Stimulated activated CD4-positive, alpha-beta T cell treated with anti-CD3 and anti-CD28 coated beads, Interleukin-12 subunit alpha, Interleukin-12 subunit beta, amount 100 ng/mL, for 24 hours (primary cell): ENCODE measurements at places on chromosomes 2 and 18.

DNA sequence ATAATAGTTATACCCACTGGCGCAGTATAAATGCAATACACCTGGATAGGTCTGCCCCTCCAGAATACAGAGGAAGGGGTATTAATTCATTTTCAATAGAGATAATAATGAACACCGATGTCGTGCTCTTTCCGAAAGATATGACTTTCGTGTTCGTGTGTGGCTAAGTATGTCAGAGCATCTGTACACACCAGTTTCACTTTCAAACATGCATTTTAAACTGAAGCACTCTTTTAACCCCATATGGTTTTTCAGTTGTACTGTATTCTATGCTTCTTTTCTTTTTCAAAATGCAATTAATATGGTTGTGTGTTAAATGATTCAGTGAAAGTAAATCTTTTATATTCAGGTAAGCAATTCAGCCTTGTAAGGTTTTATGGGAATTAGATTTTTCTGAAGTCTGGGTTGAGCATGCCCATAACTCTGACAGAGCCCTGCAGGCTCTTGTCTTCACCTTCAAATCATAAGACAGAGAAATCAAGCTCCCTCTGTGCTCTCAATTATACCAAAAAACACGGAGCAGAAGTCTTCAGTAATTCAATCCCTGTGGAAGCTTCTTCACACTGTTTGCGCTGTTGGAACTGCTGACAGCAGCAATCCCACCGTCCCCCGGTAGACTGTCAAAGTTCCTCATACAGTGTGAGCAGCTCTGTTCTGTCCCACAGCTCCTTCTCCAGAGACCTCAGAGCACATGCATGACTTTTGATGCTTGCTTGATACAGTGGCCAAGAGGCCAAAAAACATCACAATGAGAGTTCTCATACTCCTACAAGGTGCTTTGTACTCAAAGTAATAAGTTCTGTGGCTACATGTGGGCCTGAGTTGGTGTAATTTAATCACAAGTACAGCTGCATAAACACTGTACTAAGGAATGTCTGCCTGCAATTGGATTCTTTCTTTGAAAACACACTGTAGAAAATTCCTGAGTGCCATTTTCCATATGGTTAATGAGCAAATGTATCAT is 186.8 kb downstream of the ZNF521 start:
- DNase-seq = no peak

GRCh38 chr2:183898641-183899040 is 699.7 kb upstream of the ZNF804A start:
- DNase-seq = no peak

DNA sequence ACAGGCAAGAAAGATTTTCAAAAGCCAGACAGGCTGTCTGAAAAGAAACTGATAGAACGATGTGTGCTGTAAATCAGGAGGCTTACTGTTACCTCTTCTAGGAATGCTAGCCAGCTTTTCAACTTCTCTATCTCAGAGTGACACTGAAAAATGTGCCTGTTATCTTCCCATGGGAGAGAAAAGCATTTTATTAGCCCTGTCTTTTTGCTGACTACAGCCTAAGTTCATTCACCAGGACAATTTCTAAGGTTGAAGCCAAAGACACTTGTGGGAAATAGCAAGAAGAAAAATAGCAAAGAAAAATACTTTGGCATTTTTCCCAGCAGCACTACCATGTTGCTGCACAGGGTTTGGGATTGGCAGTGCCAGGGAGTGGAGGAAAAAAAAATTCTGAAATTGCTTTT is 34.0 kb downstream of the ABCB11 start:
- DNase-seq = no peak

- no peak for DNase-seq
Measured at GRCh38 chr2:161113693-161114575, 46.3 kb upstream of the TANK start.

GRCh38 chr18:22668496-22668895 is 250.8 kb upstream of the CTAGE1 start:
- no peak for DNase-seq

- no peak for DNase-seq
Measured at GRCh38 chr18:43004421-43004820, 111.1 kb downstream of the RIT2 start.

DNA sequence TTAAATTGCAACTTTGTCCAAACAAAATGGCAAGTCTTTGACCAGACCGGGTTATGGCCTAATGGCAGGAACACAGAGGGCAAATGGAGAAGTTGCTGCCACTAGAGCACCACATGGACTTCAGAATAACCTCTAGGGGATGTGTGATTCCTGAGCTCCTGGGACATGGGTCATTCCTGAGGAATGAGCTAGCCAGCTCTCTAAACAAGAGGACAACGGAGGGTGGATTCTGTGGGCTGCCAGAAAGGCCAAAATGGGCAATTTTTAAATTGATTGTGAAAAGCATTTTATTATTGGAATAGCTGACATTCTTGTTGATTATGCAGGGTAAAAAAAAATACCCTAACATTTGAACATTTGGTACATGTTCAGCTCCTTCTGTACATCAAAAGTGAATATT is 109.8 kb upstream of the FZD5 start:
- DNase-seq = no peak

GRCh38 chr2:126770466-126770865 is 114.5 kb downstream of the GYPC start:
- DNase-seq = no peak

GRCh38 chr18:47391665-47392064 is 140.2 kb upstream of the SKOR2 start:
- no peak for DNase-seq

GRCh38 chr18:23627970-23628369 is 34.7 kb downstream of the ANKRD29 start:
- DNase-seq = no peak

GRCh38 chr2:63669596-63669995 is 80.8 kb downstream of the MDH1 start:
- no peak for DNase-seq

GRCh38 chr2:203501873-203502272 is 33.2 kb downstream of the RAPH1 start:
- DNase-seq = no peak

DNA sequence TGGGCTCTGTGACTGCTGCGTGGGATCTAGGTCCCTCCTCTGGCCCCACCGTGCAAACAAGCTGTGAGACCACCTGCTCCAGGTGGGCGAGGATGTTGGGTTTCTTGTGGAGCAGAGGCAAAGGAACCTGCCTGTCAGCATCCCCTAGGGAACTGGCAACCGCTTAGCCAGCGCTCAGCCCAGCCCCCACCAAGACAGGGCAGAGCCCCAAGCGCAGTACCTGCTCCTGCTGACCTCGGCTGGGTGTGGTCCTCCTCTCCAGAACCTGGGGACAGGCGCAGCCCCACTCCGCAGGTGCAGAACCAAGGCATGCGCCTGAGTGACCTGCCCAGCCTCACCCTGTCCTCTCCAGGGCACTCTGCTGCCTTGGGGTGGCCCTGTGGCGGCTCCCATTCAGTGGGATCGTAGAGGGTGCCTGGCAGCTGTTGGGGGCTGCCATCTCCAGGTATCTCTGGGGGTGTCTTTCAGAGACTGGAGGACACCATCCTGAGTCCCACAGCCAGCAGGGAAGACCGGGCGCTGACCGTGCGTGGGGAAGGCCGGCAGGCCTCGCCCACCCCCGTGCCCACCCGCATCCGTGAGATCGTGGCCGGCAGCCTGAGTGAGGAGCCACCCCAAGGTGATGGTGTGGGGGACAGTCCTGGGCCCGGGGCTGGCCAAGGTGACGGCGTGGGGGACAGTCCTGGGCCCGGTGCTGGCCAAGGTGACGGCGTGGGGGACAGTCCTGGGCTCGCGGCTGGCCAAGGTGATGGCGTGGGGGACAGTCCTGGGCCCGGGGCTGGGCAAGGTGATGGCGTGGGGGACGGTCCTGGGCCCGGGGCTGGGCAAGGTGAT is 12.3 kb downstream of the CROCC2 start:
- DNase-seq = no peak

DNA sequence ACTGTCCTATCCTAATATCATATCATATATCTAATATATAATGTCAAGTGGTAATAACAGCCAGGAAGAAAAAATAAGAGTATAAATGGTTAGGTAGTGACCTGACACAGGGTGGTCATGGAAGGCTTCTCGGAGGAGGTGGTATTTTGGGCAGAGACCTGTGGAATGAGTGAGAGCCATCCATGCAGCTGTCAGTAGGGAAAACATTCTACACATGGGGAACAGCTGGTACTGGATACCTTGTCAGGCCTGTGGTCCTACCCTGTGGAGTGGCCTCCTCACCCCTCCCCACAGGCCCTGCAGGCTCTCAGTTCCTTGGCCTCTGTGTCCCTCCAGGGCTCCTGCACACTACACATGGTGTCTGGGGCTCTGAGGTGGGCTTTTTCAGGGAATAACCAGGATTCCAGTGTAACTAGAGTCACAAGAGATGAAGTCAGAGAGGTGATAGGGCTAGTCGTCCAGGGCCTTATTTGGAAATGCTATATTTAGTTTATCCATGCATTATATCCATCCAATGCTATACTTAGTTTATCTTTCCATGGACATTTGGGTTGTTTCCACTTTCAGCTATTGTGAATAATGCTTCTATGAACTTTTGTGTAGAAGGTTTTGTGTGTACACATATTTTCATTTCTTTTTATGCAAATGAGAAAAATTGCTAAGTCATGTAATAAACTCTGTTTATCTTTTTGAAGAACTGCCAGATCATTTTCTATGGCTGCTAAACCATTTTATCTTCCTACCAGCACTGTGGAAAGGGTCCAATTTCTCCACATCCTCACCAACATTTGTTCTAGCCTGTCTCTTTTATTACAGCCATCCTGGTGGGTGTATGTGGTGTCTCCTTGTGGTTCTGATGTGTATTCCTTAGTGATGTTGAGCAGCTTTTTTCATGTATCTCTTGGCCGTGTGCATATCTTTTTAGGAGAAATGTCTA is 75.6 kb downstream of the TPGS2 start:
- no peak for DNase-seq

- DNase-seq = no peak
Measured at GRCh38 chr18:43819397-43819796, 542.1 kb upstream of the SYT4 start.

DNA sequence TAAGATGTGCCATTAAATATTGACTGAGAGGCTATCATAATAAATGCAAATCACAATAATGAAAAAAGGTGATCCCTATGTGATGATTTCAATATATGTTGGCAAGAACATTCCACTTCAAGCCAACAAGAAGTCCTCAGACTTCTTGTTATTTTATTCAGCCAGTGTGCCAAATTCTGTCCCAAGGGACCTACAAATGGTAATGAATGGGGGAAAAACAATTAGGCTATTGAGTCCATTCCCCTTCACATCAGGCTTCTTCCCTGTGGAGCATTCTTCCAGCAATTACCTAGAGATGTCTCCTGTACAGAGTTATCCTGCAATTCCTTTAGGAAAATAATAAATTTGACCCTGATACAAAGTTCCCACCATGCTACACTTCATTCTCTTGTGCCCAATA is 144.4 kb downstream of the PIEZO2 start:
- DNase-seq = no peak

DNA sequence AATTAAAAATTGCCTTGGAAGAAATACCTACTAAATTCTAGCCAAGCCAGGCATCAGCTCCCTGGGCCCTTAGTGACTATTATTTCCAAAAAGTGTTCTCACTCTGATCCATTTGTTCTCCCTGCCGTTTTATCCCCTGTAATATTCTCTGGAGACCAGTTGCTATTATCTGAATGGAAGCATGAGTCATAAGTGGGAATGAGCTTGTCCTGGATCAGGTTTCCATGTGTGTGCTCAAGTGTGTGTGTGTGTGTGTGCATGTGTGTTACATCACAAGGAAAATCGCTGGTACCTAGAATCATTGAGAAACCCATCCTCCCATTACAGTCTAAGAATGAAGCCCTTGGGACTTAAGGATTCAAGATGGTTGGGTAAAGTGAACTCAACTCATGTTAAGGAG is 130.3 kb upstream of the CXCR4 start:
- DNase-seq = no peak

DNA sequence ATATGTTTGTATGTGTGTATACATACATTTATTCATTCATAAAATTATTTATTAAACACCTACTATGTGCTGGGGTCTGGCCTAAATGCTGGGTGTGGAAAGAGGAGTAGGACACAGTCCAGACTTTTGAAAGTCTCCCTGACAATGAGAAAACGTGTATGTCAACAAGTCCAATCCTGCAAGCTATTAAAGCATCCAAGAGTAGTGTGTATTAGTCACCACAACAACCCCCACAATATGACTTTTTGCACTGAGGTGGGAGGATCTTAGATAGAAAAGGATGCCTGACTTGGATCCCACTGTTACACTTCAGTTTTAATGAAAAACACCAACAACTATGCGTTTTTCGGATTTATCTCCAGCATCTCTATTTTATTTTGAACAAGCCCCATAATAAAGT is 446.4 kb downstream of the EPHA4 start:
- DNase-seq = no peak

DNA sequence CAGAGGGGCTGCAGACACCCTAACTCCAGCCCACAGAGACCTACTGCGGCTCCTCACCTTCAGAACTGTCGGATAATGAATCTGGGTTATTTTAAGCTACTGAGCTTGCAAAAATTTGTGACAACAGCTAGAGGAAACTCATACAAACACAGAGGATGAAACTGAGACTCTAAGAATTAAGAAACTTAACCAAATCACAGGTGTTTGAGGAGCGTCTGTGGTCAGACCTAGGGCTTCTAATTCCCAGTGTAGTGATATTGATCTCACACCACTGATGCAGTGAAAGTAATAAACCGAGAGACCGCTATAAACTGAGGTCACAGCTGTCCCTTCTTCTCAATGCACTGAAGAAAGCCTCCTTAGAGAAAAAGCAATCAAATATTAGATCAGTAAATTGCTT is 110.1 kb downstream of the RGPD3 start:
- no peak for DNase-seq

DNA sequence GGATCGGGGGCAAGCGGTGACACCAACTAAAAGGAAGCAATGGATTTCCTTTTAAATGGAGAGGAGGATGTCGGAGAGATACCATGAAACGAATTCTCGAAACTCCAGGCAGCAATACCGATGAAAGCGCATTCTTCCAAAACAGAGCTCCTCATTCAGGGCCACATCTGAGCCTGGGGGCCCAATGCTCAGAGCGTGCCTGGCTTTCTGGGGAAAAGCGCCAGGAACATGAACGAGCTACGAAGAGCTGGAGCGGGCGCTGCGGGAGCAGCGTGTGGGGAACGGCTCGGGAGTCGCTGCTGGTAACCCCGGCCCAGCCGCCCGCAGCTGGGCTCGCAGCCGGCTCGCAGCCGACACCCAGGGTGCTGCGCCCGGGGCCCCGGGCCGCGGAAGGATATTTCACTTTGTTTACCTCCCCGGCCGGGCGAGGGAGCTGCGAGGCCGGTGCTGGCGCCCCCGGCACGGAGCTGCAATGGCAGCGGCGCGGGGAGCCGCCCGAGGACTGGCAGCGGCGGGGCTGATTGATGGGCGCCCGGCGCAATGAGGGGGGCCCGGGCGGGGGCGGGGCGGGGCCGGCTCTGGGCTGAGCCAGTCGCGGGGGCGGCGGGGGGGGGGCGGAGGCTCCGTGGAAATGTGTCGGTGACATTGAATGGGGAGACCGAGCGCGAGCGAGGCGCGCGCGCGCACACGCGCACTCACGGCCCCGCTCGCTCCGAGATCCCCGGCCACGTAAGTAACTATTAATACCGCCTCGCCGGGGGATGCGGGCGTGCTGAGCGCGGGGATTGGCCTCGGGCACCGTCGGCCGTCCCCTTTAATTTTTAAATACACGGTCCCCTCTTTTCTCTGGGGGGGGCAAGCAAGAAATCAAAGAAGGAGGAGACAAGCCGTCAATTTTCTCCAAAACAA is at the start of gene TRIB2:
Gene TRIB2 (plus strand): TSS at position 655 of the 909 bp plus-strand sequence. CDS start 1,372 bp downstream, outside the sequence.
- peak; percentile 76 for DNase-seq
